ENCODE measurements at places on chromosomes 5 and 9.
A peak's percentile ranks its signal among the peaks of the same experiment; 100 is the strongest.

DNA sequence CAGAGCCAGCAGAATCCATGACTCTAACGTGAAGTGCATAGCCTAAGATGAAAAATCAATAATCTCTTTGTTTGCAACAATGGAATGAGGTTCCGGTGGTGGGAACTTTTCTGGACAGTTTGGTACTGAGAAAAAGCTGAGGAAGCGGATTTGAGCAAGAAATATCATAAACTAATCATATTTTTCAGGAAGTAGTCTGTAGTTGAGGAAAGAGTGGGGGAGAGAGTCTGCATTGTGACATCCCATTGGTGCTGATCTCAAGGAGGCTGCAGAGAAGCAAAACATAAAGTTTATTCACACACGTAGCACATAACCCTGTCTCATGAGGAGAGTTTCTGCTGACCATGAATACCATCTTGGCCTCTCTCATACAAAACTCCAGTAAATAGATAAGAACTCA lies 15.8 kb upstream of the FCHO2 start:
- no peak for DNase-seq

DNA sequence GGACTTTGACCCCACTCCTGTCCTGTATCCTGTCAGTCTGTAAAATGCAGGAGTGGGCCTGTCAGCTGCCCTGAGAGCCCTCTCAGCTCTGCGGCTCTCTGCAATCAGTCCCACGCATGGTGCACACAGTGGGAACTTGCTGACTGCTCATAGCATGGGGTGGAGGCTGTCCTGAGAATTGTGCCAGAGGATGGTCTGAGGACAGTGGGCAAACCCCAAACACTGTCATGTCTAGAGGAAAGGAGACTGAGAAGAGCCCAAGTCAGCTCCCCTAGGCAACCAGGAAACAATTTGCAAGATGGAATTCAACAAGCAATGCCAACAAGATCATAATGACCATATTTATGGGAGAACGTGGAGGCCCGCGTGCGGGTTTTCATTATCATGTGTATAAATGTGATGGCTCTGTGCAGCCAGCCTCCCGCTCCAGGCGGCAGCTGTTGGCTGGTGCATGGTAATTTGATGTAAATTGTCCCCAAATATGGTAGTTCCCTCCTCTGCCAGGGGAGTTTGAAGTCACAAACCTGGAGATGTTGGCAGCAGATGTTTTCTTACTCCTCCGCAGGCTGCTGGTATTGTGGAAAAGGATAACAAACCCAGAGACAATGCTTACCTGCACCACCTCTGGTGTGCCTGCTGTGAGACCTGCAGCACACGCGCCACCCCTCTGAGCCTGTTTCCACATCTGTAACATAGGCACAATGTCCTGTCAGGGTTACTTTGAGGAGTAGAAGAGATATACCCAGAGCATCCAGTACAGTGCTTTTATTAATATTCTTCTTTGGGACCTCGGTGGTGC lies 39.8 kb upstream of the ALDH1B1 start:
- DNase-seq, result no peak

DNA sequence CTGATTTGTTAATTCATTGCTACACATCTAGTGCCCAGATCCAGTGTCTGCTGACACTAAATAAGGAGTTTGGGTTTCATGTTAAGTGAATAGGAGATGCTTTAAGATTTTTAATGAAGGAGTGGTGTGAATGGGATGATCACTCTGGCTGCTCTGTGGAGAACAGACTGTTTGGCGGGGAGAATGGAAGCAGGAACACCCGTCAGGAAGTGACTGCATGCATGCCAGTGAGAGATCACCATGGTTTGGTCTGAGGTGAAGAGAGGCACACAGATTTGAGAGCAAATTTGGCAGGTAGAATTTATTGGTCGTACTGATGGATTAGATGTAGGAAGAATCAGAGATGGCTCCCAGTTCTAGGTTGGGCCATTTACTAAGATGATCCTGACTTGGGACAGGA lies 19.8 kb downstream of the ATP6V0E1 start:
- DNase-seq, result no peak

- no peak for DNase-seq
Observed at GRCh38 chr9:127776924-127777289, 1.6 kb downstream of the SH2D3C start.

GRCh38 chr5:16446993-16447392 lies 18.6 kb downstream of the ZNF622 start:
- peak; percentile 85 for DNase-seq

DNA sequence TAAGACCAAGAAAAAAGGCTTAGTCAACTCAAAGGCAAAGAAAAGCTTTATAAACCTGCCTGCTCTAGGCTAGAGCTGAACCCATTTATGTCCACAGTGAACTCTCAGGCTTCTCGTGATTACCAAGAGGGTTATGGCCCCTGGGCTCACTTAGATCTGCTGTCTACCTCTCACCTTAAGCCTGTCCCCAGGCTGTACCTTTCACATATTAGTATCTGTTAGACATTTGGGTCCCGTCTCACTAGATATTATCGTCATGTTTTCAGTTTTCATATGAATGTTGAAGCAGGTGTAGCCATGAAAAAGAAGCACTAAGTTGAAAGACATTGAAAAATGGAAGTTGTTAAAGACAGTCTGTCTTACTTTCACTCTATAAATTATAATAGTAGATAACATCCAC lies 75.2 kb upstream of the COX7C start:
- DNase-seq, result no peak

- DNase-seq, result no peak
Observed at GRCh38 chr9:132147839-132148238, 14.0 kb upstream of the NTNG2 start.

DNA sequence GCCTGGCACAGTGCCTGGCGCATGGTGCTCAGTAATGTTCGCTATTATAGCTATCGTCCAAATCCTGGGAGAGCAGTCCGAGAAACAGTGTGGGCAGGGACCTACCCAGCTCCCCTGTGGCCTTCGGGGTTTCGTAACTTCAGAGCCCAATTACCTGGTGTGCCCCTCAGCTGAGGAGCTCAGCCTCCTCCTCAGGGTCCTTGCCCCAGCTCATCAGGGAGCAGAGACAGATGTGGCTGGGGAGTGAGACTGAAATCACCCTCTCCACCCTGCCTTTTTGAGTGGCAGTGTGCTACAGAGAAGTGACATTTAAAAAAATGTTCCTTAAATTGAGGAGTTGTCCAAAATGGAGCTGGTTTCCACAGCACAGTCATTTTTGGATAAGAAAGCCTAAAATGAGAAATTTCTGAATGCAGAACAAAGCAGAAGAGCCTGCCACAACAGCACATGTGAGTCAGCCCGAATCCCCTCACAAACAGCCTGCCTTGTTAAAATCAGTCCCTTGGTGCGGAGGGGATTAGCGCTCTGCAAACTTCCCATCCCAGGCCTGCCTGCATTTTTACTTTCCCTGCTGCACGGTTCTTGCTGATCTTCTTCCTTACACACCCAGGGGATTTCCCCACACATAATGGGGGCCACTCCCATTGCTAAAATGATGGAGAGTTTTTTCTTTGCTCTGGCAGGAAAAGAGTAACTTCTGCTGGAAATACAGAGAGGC lies 78.1 kb upstream of the PITX1 start:
- DNase-seq, result no peak

DNA sequence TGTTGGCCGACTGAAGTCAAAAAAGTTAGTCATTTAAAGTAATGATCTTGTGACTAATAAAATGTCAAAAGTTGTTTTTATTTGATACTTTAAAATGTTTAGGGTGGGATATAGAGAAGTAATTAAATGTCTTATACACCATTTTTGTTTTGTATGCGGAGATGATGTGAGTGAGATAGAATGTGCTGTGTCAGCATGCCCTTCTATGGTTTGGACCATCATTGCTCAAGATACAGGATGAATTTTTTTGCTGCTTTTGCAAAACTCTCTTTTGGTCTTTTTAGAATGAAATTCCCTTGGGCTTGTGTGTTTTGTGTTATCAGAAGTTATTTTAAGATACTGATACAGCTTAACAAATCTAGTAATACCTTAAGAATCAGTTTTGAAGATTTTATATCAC lies 12.5 kb downstream of the SRFBP1 start:
- DNase-seq, result no peak

DNA sequence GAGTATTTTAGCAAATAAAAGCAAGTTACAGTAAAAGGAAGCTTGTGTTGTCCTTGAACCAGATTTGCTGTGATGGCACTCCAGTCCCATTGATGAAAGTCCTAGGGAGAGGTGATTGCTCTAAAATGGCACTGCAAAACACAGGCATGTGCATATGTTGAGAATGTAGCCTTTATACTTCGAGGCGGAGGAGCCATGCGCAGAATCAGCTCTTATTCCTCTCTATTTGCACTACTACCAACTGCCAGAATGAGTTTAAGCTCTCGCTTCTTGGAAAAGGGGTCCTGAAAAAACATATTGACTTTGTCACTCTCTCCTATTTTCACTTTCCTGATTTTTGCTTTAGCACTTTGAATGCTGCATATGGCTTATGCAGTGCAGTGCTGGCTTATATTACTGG lies 278.0 kb upstream of the KLF9 start:
- DNase-seq, result no peak

- DNase-seq, result no peak
Observed at GRCh38 chr9:69452110-69452782, 127.2 kb downstream of the ENTREP1 start.

DNA sequence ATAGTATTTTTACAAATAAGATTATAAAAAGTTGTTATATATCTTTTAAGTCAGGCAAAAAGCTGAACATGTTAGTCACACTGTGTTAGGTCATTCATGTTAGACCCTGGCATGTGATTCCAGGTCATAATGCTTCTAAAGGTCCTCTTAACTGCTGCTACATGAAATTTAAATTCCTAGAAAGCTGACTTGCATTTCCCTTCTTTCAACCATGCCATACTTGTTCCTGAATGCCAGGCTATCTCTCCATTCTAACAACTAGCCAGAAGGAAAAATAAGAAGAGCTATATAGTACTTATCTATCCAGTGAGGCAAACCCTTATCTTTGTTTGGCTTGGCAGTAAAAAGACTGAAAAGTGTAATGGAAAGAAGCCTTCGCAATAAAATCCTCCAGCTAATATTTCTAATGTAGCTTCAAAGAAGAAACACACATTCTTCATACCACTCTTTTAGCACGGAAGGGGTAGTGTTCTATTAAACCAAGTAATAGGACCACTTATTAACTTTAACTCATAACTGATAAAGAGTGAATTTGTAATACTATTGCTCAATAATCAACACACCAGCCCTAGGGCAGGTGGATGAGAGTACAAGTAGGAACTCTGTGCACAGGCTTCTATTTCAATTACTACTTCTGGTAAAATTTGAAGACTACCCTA lies 310.2 kb downstream of the PDE4D start:
- DNase-seq, result no peak

DNA sequence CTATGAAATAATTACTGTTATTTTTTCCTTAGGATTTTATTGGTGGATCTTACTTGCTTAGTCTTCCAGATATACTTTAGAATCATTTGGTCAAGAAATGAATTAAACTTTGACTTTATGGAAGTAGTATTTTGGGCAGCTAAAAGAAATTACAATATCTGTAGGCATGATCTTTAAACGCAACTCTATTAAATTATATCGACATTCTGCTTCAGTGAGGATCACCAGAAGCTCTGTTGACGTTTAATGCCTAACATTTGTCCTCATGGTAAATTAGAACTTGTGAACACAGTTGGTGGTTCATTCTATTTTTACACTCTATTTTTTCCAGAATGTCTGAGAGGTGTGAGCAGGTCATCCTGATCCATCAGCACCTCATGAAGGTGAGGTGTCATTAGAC lies 211.6 kb downstream of the TMEM167A start:
- DNase-seq, result no peak

DNA sequence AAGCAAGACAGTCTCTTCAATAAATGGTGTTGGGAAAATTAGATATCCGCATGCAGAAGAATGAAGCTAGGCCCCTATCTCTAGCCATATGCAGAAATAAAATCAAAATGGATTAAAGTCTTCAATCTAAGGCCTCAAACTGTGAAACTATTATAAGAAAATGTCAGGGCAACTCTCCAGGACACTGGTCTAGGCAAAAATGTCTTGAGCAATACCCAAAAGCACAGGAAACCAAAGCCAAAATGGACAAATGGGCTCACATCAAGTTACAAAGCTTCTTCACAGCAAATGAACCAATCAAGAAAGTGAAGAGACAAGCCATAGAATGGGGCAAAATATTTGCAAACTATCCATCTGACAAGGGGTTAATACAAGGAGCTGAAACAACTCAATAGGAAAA lies 338.8 kb downstream of the NNT start:
- DNase-seq, result no peak

DNA sequence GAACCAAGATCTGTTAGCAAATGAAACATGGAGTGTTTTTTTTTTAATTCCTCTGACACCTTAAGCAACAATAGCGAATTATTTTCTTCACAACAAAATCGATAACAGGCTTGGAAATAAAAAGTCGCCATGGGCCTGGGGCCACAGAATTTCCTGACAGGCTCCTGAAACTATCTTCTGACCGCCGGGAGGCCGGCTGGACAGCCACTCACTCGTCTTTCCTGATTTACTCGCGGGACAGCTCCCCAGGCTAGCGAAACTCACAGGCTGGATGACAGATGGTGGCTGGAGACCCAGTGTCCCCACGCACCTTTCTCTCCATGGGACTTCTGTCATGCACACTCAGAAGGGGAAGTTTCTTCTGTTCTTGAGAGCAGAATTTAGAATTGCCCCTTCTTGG lies 143.3 kb upstream of the IRX2 start:
- no peak for DNase-seq

- no peak for DNase-seq
Observed at GRCh38 chr5:17364987-17365810, 132.8 kb upstream of the TAF11L2 start.

DNA sequence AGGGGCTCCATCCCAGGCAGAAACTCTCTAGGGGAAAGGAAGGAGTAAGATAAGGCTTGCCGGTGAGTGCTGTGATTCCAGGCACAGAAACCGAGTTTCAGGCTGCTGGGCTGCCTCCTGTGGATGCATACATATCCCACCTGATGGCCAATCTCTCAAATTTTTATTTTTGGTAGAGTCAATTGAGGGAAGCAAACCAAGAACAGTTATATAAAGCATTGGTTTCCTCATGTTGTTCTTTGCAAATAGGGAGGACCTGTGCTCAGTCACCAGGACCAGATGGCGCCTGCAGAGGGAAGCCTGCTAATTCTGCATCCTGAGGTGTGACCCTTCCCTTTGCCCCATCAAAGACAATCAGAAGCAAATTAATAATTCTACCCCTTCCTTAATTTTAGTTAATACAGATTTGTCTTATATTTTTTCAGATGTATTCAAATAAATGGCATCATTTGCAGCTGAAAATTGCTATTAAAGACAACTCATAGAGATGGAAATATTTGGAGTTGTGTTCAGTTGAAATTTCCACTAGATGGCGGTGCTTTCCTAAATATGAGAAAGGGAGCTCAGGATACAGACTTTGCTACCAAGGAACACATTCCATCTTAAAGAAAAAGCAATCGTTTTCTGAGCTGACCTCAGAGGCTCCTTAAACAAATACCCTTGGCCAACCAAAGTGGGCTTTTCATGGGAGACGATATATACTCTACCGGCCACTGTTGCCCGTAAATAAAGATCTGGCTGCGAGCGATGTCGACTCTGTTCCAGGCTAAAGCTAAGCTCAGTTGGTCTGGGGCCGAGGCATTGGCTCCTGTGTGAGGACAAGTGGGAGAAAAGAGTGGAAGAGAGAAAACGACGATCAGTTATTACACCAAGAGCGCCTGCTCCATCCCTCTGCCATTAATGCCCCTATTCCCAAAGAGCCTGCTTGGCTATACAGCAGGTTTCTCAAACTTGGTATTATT lies 225.7 kb upstream of the KLF9 start:
- peak; percentile 34 for DNase-seq
